ENCODE measurements at places on chromosomes 2 and 18. TPM values are rescaled to one million over a fixed set of nuclear protein-coding genes. Genes with fewer than 3 reads are reported as not detected.

The SMYD1 gene
- total RNA-seq = not detected

The EGR4 gene
- 0.31 TPM for total RNA-seq

The IL36B gene
- not detected for total RNA-seq

The MAP3K2 gene
- 55.9 TPM for total RNA-seq

The NR4A2 gene
- total RNA-seq = 21.9 TPM

The BOLL gene
- not detected for total RNA-seq

The PAX8 gene
- total RNA-seq = 2.3 TPM

The STON1 gene
- total RNA-seq = 1.4 TPM

The SPC25 gene
- total RNA-seq = 24.1 TPM

All from CD8-positive, alpha-beta memory T cell (primary cell).